ENCODE measurements at places on chromosomes 2 and 18. TPM values are rescaled to one million over a fixed set of nuclear protein-coding genes. Genes with fewer than 3 reads are reported as not detected.

DNA sequence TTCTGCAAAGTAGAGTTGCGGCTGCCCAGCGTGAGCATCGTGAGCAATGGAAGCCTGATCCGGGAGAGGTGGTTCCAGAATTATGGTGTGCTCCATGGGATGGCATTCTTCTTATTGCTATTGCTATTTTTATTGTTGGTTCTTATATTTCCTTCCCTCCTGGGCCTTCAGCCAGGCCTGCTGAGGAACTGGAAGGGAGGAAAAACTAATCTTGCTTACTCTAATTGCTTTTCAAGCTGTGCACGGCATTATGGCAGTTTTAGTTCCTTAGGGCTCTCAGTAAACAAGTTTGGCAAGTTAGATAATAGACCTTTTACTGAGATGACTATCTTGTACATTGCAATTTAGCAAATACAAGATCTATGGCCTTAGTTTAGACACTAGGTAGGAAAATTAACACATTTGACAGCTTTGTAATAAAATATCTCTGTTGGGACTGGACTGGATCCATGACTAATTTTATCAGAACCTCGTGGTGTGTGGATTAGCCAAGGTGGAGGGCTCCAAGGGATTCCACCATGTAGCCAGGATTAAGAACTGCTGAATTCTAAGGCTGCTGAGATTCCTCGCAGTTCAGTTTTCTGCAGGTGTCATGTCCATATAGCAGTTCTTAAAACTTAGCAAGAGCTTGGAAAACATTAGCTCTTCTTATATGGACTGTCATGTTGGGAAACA, 6.0 kb downstream of the RSAD2 start:
- H3K27me3 ChIP-seq, result no peaks in the 10 kb centered on the region
- no peaks in the 10 kb centered on the region for H3K36me3 ChIP-seq
- H3K27ac ChIP-seq, result peak overlapping the region; percentile 62
- peaks cover 41% of the 10 kb centered on the region for H3K4me1 ChIP-seq

Gene SIGLEC15
- 0.19 TPM for total RNA-seq

GRCh38 chr18:69261406-69261805, 139.3 kb upstream of the DOK6 start:
- no peaks in the 10 kb centered on the region for H3K36me3 ChIP-seq
- DNase-seq, result no peak
- no peak overlapping the region for H3K4me3 ChIP-seq

DNA sequence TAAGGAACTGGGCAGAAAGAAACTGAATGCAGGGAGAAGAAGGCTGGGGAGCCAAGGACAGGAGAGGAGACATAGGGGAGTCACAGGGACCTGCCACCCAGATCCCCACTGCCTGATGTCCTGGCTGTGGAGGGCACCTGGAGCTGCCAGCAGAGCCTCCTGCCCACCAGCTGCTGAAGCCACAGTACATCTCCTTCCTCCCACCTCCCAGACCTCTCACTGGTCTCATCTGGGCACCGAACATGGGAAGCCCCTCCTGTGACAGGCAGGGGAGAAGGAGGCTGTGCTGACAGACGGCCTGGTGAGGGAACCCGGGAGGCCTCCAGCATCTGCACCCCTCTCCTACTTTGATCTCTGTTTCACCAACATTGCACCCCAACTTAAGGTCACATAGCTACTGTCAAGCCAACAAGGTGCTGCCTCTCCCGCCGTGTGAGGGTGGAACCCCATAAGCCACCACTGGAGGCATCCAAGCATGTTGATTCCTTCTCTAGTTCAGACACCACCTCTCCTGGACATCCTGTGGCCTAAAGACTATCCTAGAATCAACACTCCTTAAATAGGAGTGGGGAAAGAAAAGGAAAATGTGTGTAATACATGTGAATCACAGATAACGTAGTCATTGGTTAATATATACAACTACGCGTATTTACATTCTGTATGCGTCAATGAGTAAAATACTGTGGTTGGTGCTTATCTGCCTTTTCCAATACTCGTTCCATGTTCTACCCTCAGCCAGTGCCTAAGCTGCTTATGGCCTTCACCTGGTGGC, 3.5 kb upstream of the RNPEPL1 start:
- H3K4me3 ChIP-seq, result no peak overlapping the region
- no peak for DNase-seq
- H3K27ac ChIP-seq, result peak overlapping the region; percentile 96

GRCh38 chr2:67716895-67717396, 319.8 kb downstream of the ETAA1 start:
- no peaks in the 10 kb centered on the region for H3K36me3 ChIP-seq
- peaks cover 6% of the 10 kb centered on the region for H3K27me3 ChIP-seq
- no peaks in the 10 kb centered on the region for H3K4me1 ChIP-seq
- H3K27ac ChIP-seq, result no peak overlapping the region
- no peak for DNase-seq

DNA sequence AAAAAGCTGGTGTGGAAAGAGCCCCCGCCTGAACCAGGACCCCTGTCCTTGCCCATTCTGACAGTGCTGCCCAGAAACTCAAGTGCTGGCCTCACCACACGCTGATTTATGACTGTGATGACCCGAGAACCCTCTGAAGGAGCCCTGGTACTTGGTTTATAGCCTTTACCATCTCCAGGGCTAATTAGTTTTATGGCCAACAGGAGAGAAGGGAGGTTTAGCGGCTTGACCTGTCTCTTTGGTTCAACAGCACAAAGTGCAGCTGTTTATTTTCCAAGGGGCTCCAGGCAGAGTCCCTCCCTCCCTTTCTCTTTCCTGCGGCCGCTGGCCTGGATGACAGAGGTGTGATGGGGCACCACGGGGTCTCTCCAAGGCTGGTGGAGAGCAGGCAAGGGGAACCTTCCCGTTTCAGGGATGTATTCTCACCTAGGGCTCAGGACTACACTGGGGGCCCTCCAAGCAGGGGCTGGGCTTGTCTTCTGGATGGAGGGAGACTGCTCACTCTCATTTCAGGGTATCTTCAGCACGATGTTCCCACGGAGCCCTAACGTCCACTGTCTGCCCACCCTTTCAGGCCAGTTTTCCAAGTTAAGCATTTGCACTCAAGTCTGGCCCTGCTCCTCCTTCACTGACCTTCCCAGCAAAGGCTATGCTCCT, 174.2 kb upstream of the GLI2 start:
- peaks cover 9% of the 10 kb centered on the region for H3K27me3 ChIP-seq
- H3K4me1 ChIP-seq, result peaks cover 29% of the 10 kb centered on the region
- DNase-seq, result no peak
- no peak overlapping the region for H3K27ac ChIP-seq

Gene SLC1A4
- 13.2 TPM for total RNA-seq

Gene ZNF512
- 16.1 TPM for total RNA-seq

DNA sequence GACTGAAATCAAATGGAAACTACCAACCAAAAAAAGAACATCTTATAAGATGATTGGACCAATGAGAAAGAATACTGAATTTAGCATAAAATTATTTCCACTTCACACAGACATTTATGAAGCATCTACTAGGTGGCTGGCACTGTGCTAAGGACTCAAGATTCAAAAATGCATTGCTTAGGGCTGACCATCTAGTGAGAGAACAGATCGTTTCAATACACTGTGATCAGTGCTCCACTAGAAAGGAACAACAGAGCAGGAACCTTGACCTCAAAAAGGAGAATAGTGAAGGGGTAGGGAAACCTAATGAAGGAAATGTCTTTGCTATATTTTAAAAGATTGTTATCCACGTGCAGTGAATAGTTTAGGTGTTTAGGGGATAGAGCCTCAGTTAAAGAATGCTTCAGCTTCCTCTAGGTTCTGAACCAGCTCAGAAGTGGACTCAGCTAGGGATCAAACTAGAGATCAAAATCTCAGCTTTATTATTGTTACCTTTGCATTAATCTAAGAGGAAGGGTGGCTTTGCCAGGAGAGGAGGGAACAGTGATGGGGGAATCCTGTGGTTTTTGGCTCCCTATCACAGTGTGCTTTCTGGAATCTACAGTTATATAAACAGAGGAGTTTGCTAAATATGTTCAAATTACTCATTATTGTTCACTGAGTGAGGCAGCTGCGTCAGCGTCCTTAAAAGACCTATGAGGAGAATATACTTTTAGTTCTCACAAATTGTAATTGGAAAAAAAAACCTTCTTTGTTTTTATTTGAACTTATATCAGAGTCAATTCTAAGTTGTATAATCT, 16.2 kb upstream of the BBS5 start:
- H3K4me1 ChIP-seq, result no peaks in the 10 kb centered on the region
- H3K27me3 ChIP-seq, result no peaks in the 10 kb centered on the region
- H3K36me3 ChIP-seq, result no peaks in the 10 kb centered on the region
- no peak overlapping the region for H3K27ac ChIP-seq

DNA sequence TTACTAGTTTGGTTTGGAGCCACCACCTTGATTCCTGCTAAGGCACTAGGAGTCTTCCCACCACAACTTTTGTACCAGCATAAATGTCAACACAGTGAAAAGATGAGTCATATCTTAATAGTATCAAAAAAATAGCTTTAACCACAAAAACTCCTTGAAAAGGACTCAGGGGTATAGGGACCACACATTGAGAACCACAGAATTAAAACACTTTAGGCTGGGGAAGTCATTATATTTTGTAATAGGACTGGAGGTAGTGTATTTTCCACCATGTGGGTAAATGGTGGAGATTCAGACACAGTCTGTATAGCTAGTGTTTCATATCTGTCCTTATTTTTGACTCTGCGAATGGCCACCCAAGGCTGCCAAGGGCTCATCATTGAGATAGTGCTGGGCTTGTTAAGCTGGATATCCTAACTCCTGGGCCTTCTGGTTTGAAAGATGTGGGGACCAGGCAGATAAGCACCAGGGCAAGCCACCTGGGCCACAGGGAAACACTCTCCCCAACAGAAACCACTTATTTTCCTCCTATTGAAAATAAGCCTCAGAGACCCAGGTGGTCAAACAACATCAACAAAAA, 19.1 kb upstream of the FHL2 start:
- DNase-seq, result no peak
- H3K4me1 ChIP-seq, result peaks cover 82% of the 10 kb centered on the region
- no peak overlapping the region for H3K4me3 ChIP-seq
- H3K27ac ChIP-seq, result peak overlapping the region; percentile 75
- no peaks in the 10 kb centered on the region for H3K36me3 ChIP-seq

DNA sequence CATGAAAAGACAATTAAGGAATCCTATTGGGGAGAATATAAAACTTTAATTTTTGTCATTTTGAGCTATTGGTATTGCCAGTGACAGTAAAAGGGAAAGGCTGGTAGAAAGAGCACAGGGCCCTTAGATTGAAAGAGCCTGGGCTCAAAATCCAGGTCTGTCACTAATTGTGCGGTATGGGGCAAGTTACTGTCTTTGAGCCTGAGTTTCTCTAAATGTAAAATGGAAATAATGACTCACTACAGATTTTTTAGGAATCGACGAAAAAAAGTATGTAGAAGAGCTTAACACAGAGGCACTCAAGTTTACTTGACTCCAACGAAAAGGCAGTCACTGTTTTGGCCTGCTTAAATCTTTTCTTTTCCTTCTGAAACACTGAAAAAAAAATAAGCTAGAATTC, 7.0 kb downstream of the NDUFV2 start:
- DNase-seq, result no peak
- peak overlapping the region; percentile 9 for H3K27ac ChIP-seq
- H3K4me3 ChIP-seq, result peak overlapping the region; percentile 3
- no peaks in the 10 kb centered on the region for H3K36me3 ChIP-seq
- peaks cover 98% of the 10 kb centered on the region for H3K4me1 ChIP-seq
- no peaks in the 10 kb centered on the region for H3K27me3 ChIP-seq

Gene CABYR
- total RNA-seq, result not detected

DNA sequence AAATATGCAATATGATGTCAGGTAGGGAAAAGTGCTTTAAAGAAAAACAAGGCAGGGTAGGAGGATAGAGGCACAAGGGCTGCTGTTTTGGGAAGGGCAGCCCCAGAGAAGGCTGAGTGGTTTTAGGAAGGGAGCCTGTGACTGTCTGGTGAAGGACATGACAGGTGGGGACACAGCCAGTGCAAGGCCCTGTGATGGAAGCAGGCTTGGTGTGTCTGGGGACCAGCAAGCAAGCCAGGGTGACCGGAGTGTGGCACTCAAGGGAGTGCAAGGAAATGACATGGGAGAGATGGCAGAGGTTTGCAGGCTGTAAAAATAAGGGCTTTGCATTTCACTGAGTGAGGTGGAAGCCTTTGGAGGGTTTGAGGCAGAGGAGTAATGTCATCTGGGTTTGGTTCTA, 62.0 kb downstream of the LTBP1 start:
- DNase-seq, result no peak
- H3K27ac ChIP-seq, result no peak overlapping the region
- H3K4me1 ChIP-seq, result peaks cover 43% of the 10 kb centered on the region
- H3K36me3 ChIP-seq, result no peaks in the 10 kb centered on the region
- no peaks in the 10 kb centered on the region for H3K27me3 ChIP-seq
- H3K4me3 ChIP-seq, result no peak overlapping the region

DNA sequence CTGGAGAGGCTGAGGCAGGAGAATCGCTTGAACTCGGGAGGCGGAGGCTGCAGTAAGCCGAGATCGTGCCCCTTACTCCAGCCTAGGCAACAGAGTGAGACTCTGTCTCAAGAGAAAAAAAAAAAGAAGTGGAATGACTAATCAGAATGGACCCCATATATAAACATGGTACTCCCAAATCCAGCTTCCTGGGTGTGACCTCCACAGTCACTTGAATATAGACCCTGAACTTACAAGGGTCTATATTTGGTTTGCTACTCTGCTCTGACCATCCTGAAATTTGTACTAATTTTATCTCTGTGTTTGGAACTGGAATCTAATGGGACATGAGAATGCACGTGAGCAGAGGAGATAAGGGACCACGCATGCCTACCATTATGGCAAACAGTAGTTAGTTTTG, 275.0 kb downstream of the TNS1 start:
- DNase-seq, result no peak
- no peaks in the 10 kb centered on the region for H3K27me3 ChIP-seq
- H3K4me3 ChIP-seq, result no peak overlapping the region
- H3K4me1 ChIP-seq, result peaks cover 40% of the 10 kb centered on the region

DNA sequence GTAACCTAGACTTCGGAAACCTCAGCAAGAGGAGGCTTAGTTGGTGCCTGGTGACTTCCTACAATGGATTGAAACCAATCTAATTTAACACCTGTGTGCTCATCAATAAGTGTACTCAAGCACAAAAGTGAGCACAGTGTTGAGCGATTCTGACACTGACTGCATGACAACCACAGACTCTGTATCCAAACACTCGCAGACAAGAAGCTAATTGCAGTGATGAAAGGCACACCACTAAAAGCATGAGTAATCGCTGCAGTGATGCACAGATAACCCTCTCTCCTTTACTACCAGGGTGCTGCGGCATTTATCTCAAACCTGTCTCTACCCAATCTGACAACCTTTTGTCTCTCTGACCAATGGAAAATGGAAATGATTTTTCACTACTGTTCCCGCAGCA, 168.1 kb downstream of the AFF3 start:
- no peaks in the 10 kb centered on the region for H3K4me1 ChIP-seq
- H3K27me3 ChIP-seq, result no peaks in the 10 kb centered on the region
- H3K36me3 ChIP-seq, result no peaks in the 10 kb centered on the region
- H3K4me3 ChIP-seq, result no peak overlapping the region

Gene ID2
- 32.2 TPM for total RNA-seq

DNA sequence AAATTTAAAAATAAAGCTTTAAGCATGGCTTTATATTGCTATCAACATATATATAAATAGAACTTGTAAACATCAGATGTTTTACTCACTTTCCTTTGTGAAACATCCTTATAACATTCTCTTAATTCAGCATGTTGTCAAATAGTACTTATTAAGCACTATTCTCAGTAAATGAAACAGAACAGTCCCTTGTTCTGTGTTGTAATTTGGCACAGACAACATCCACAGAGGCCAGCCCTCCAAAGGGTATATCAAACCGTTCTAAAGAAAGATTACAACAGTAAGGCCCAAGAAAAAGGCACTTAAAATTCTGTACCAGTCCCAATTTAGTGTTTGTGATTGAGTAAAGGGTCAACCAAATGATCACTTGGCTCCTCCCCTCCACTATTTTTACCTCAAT, 46.0 kb downstream of the GAREM1 start:
- H3K27me3 ChIP-seq, result no peaks in the 10 kb centered on the region
- peak overlapping the region; percentile 17 for H3K4me3 ChIP-seq
- H3K4me1 ChIP-seq, result peaks cover 90% of the 10 kb centered on the region
- H3K27ac ChIP-seq, result peak overlapping the region; percentile 70

Measured in left ventricle myocardium inferior (tissue), 1 donor.